ENCODE measurements at places on chromosomes 4 and X.
A peak's percentile ranks its signal among the peaks of the same experiment; 100 is the strongest.

DNA sequence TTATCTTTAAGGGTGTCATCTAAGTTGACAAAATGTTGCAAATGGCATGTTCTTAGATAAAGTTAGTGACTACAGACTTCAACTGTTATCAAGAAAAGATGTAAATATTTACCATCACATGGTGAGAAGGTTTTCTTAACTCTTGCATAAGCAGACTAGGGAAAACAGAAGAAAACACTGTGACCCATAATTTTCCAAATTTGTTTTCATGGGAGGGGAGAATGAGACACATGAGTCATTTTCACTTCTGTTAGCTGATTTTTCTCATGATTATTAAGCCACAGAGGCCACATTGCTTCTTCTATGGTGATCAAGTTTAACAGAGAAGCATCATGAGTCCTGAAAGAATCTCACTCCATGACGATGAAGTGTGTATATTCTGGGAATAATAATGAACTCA lies 30.2 kb upstream of the SYTL5 start:
- DNase-seq = no peak

DNA sequence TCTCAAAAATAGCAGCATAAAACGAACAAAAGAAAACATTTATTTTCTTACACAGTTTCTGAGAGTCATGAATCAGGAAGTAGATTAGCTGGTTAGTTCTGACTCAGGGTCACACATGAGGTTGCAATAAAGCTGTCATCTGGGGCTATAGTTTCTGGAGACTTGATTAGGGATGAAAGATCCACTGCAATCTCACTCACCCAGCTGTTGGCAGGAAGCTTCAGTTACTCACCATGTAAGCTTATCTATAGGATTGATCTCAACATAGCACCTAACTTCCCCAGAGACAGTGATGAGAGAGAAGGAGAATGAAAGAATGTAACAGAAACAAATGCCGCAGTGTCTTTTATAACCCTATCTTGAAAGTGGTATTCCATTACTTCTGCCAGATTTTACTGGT lies 435.5 kb downstream of the GABRG1 start:
- DNase-seq = no peak

DNA sequence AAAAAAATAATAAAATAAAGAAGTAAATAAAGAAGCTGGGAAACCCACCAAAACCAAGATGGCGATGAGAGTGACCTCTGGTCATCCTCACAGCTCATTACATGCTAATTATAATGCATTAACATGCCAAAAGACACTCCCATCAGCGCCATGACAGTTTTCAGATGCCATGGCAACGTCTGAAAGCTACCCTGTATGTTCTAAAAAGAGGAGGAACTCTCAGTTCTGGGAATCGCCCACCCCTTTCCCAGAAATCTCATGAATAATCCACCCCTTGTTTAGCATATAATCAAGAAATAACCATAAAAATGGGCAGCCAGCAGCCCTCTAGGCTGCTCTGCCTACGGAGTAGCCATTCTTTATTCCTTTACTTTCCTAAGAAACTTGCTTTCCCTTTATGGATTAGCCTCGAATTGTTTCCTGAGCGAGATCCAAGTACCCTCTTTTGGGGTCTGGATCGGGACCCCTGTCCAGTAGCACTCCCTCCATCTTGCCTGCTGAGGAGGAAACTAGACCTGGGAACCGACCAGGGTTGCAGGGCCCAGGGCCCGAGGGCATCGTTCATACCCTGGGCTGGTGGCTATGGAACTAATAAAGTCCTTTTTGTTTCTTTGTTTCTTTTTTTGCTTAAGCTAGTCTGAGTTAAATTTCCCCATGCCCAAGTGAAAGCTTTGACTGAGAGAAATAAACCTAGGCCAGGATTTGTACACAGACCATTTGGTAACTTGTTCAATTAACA lies 30.9 kb downstream of the HTT-AS start:
- DNase-seq = no peak

DNA sequence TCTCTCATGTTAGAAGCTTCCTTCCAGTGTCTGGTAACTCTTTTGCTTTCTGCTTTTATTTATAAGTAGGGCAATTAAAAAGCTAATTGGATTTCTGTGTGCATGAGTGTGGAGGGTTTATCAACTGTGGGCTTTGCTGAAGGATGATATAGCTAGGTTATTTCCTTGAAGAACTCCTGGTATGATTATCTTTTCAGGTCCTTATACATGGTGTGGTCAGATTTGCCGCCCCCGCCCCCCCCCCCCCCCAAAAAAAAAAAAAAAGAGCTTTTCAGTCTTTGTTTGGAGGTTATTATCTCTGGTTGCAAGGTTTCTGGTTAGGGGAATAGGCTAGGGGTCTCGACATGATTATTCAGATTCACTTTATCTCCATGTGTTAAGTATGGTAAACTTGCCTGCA lies 35.9 kb downstream of the MOB1B start:
- no peak for DNase-seq

DNA sequence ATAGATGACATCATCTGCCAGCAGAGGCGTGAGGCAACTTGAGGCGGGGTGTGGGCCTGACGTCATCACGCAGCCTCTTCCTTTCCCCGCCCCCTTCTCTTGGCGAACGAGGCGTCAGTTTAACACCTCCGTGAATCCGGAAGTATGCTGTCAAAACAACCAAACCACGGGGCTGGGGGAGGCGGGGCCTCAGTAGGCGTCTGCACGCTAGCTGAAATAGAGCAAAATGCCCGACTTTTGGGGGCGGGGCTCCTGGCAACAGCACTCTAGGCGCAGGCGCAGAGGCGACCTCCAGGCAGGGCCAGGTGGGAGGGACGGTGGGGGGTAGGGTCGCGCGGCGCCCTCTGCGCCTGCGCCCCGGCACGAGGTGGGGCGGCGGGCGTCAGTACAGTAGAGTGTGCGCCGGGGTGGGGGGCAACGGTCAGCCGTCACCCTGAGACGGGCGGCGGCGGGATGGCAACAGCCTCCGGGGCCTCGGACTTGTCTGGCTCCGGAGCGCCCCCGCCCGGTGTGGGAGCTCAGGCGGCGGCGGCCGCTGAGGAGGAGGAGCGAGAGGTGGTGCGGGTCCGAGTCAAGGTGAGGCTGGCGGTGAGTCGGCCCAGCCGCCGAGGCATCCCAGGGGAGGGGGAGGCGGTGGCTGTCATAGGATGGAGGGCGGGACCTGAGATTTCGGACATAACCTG lies at the start of gene TBC1D25:
Gene TBC1D25 (plus strand): TSS at position 370 of the 683 bp plus-strand sequence. CDS start 84 bp downstream, at position 454.
- DNase-seq = peak; percentile 94

GRCh38 chrX:31219174-31219573 lies 147.3 kb upstream of the FTHL17 start:
- DNase-seq = no peak

DNA sequence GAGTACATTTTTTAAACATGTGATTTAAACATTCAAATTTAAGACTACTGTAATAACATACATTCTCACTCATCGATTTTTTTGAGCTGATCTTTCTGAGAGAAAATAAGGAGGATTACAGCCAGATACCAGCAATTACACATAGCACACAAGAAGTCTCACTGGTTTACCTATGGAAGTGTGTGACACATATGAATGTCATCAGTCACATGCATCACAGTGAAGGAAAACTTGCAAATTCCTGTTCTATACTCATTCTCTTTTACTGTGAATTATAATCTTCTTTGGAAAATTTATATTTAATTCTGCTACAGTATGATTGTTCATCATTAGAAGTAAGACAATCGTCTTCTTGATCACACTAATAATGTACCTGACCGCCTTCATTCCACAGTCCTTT lies 21.3 kb upstream of the BMP2K start:
- no peak for DNase-seq

- DNase-seq = no peak
Observed at GRCh38 chrX:148979786-148980185, 479.4 kb downstream of the AFF2 start.

GRCh38 chr4:47705326-47705981 lies 132.4 kb downstream of the CORIN start:
- no peak for DNase-seq

GRCh38 chrX:95536661-95537060 lies 1148.0 kb upstream of the DIAPH2 start:
- DNase-seq = no peak

DNA sequence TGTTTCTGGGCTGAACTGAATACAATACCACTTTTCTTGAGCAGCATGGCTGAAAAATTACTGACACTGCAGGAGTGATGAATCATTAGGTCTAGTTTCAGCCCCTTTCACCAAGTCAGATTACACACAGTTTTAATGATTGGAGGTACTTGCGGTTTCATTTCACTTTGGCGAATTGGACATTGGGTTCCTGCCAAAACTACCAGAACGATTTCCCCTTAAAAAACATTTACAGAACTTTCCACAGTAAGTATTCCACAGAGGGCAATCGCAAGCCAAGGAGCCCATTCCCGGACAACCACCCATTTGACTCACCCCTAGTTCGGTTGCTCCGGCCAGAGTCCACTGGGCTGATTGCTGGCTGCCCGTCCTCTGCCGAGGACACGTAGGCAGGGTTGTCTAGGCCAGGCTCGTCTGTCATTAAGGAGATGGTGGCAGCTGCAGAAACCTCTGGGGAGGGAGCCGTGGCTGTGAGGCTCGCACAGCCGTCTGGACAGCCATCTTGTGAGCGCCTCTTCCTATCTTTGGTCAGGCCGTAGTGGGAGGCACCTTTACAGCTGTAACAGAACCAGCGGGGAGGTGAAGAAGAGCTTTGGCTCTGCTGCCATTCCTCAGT lies 83.5 kb downstream of the LNX1 start:
- no peak for DNase-seq

GRCh38 chrX:154443479-154443910 lies 446 bp upstream of the FAM50A start:
- no peak for DNase-seq

DNA sequence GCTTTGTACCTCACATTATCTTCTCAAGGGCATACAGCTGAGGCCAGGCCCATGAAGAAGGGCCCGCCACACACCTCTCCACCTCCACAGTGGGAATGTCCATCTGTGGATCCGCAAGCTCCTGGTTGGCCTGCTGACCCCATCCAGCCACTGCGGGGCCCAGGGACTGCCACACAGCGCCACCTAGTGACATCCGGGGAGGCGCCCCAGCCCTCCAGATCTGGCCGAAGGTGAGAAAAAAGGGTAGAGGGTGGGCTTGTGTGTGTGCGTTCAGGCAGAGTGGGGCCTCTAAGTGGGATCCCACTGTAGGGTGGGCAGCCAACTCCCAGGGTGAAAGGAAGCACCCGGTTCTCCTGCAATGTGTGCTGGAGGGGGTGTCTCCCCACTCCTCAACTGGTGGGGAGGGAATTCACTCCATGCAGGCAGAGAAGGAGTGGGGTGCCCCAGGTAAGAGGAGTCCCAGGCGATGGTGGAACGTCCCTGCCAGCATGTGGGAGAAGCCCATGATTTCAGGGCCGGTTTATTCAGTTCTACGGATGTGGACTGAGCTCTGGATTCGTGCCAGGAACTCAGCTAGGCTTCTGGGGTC lies 117.3 kb downstream of the ENPP6 start:
- no peak for DNase-seq

- DNase-seq = no peak
Observed at GRCh38 chrX:150478496-150479492, 89.6 kb upstream of the MTM1 start.

DNA sequence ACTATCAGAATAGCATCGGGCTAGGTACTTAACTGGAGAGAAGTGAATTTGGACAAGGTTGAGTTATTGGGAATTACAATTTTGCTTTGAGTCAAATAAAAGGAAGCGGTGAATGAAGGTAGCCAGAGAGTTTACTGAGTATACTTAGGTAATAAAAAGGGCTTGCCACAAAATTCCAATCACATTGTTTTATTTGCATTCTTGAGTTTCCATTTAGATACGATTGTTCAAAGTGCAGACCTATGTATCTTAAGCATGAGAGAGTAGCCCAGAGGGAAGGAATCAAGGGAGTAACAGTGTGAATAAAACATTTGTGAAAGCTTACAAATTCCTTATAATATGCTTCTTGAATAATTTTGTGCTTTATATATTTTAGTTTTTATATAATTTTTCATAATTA lies 102.5 kb upstream of the NDST4 start:
- no peak for DNase-seq

DNA sequence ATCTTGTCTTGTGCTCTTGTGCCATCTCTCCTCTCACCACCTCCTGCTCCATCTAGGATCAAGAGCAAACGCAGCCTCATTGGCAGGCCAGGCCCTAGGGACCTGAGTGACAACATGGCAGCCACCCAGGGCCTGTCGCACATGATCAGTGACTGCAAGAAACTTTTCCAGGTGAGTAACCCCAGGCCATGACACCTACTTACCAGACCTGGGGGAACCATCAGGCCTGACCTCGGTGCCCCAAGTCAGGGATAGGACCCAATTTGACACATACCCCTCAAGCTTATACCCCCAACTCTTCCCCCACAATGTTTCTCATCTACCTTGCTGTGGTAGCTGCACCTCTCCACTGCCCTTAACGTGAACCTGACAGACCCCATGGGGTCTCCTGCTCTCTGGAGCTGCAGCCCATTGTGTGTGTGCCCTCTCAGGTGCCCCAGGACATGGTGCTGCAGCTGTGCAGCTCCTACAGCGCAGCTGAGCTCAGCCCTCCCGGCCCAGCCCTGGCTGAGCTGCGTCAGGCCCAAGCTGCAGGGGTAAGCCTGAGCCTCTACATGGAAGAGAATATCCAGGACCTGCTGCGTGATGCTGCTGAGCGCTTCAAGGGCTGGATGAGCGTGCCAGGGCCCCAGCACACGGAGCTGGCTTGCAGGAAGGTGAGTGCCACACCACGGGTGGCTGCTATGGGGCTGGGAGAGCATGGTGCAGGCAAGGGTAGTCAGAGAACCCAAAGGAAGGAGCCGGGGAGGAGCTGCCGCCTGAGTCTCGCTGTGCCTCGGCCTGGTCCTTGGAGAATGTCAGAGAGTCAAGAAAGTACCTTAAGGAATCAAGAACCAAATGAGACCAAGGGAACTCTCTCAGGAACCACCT lies 74.8 kb downstream of the STARD8 start:
- DNase-seq = no peak

DNA sequence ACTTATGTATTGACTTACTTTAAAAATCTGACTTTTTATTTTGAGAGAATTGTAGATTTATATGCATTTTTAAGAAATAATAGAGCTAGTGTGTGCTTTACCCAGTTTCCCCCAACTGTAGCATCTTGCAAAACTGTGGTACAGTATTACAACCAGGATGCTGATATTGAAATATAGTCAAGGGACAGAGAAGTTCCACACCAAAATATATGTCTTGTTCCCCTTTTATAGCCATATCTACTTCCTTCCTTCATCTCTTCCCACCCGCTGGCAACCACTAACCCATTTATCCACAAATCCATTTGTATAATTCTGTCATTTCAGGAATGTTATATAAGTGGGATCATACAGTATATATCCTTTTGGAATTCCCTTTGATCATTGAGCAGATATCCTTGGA lies 16.8 kb downstream of the KDM6A start:
- no peak for DNase-seq

GRCh38 chr4:159210975-159211374 lies 108.1 kb downstream of the RAPGEF2 start:
- DNase-seq = no peak

GRCh38 chr4:55507612-55508011 lies 39.1 kb downstream of the CLOCK start:
- DNase-seq = no peak

DNA sequence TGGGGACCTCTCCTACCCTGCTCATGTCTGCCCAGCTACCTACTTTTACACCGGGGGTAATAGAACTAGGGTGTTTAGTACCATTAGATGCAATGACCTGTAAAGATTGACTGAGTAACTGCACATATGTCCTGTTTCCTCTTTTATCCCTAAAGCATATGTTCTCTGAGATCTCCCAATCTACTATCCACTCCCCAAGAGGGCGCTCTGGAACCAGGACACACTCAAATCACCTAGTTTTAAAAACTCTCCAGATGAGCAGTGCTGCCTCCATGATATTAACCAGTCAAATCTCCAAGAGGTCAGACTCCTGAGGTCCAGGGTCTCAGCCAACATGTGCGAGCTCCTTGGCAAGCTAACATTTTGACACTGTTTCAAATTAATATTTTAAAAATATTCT lies 87.0 kb upstream of the TSPAN5 start:
- no peak for DNase-seq
